ENCODE measurements at places on chromosomes 4 and X.

- DNase-seq: no peak
Observed at GRCh38 chrX:9988762-9989161, 21.6 kb downstream of the CLDN34 start.

- DNase-seq: no peak
Observed at GRCh38 chr4:152359208-152360044, 176.5 kb downstream of the FBXW7 start.

GRCh38 chr4:13558881-13559280 lies 14.6 kb upstream of the NKX3-2 start:
- DNase-seq: no peak

- DNase-seq: no peak
Observed at GRCh38 chr4:96525898-96526297, 686.0 kb downstream of the PDHA2 start.

GRCh38 chr4:68905598-68905938 lies 46.0 kb downstream of the UGT2A3 start:
- DNase-seq: no peak

GRCh38 chr4:188145601-188146000 lies 6.4 kb downstream of the TRIML1 start:
- no peak for DNase-seq

DNA sequence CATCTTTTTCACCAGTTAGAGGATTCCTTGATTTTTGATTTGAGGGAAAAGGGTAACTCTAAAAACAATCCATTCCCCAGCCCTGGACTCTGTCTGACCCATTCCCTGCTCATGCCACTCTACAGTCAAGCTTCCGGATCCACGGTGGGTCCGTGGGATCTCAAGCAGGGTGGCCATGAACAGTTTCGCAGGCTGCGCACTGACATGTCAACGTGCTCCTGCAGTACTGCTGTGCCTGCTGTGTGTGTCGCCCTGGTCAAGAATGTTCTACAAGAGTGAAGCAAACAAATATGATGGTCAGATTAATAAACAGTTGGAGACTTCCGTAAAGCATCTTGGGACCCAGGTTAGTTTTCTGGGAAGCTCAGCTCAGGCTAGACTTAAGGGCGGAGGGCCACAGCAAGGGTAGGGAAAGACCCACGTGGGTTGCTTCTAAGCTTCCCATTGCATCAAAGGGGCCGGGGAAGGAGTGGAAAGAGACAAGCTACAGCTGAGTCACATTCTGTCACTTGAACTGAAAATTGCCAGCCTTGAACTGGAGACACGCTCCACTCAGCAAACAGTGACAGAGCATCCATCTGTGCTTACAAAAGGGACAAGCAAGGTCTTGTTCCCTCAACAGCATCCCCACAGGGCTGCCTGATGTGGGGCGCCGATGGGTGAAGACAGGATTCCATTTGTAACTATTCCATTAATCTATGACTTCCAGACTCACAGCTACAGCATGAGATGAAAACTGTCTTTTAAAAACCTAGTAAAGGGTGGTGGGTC lies 81.8 kb downstream of the MTMR1 start:
- DNase-seq: no peak

DNA sequence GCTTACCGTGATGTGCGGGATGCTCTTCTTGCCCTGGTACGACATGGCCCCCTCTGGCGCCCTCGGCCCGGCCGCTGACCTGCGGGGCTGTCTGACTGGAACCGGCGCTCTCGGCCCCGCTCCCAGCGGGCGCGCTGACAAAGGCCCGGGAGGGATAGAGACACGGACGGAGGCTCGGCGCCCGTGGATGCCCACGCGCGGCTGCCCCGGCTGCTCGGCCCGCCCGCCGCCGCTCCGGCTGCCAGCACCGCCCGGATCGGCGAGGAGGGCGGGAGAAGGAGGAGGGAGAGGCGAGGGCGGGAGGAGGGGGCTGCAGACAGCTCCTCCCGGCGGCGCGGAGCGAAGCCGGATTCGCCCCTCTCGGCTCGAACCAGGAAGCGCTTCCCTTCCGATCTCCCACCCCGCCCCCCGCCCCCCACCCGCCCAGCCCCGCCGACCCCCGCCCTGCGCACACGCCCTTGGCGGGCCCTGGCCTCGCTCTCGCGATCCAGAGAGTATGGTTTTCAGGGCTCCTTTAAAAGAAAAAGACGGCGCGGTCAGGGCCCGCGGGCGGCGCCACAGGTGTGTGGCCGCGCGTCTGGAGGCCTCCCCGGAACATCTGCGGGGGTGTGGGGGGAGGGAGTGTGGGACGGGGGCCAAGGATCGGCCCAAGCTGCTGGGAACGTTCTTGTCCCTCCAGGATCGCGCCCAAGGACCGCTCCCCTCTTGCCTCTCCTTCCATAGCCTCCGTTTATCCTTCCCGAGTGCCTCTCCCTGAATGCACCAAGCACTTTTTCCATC lies 4.5 kb downstream of the CRMP1 start:
- no peak for DNase-seq
